ENCODE measurements at places on chromosomes 2 and 18.

DNA sequence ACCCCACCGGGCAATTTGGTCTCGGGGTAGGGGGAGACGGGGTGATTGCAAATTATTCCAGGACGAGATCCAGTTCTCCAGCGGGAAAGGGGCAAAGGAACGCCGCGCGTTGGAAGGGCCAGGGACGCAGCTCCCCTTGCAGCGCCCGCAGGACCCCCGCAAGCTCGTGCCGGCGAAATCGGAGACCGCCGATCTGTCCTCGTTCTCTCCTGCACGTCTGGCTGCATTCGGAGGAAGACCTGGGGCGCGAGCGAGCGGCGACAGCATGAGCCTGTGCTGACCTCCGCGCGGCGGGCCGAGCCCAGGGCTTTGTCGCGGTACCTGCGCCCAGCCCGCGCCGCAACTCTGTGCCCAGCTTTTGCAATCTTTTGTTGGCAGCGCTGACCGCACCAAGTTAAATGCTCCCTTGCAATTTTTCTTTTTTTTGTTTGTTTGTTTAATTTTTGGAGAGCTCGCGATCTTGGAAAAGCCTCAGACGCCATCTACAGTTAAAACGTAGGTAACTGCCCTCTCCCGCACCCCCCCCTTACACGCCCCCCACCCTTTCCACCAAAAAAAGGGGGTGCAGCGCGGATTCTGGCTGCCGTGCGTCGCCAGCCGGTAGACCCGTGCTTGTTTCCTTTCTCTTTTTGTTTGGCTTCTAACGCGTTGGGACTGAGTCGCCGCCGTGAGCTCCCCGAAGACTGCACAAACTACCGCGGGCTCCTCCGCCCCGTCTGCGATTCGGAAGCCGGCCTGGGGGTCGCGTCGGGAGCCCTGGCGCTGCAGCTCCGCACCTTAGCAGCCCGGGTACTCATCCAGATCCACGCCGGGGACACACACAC, 667 bp downstream of the TRIB2 start:
- DNase-seq = peak; percentile 84

DNA sequence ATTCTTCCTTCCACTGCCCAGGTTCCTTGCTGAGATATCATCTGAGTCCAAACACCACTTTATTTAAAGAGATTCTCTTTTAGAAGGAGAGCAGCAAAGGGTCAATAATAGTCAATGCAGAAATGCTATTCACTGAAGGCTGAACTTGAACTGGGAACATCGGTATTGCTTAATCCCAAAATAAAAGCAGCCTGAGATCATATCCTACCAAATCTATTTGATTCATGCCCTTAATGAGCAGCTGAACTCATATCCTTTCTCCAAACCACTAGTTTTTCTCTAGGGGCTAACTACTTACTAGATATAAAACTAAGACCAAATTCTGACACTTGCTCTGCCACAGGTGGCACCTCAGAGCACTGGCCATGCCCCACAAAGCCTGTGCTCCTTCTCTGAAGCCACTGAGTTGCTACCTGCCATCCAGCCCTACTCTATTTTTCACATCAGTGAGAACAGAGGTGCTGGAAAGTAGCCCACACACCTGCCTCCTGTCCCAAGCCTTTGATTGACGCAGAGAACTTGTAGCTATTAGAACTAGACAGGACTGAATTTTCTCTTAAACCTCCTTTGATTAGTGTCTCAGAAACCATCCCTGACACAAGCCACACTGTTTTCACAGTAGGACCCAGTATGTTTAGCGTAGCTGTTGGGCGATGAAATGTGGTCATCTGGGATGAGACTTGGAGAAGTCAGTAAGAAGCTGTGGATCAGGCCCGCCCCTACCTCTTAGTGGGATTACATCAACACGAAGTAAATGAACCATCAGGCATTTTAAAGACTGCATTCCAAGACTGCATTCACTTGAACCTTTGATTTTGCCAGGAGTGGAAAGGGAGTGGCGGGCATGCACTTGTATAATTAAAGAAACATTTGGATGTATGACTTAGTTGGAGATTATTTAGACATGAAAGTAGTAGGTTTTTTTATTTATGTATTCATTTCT, 124.3 kb downstream of the RBMS1 start:
- no peak for DNase-seq

- no peak for DNase-seq
These were observed 592.1 kb downstream of the TDRD15 start for GRCh38 chr2:21715887-21716286.

DNA sequence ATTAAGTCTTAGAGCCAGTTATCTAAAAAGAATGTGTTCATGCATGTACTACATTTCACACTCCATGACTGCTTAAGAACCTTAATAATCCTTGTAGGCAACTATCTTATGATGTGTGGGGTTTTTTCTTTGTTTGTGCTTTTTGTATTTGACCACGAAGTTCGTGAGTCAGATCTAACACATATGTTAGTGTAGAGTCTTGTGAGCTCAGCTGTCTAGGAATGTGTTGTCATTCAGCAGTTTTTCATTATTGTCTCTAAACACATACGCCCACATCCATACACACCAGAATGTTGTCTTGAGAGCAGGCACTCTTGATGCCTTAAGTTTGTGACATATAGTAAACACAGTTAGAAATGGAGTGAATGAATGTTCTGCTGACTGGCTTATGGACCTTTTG, 38.4 kb downstream of the CAB39 start:
- DNase-seq = no peak

All from activated effector memory CD4-positive, alpha-beta T cell treated with anti-CD3 and anti-CD28 coated beads, Interleukin-2, amount 50 U/mL, for 16 hours (primary cell).